Activated naive CD4-positive, alpha-beta T cell treated with anti-CD3 and anti-CD28 coated beads, Interleukin-2, amount 10 ng/mL, durations not matched to agents 5 hours and 36 hours (primary cell): ENCODE measurements at places on chromosomes 3 and 15. TPM values are rescaled to one million over a fixed set of nuclear protein-coding genes. Genes with fewer than 3 reads are reported as not detected.

Gene SOX14
- not detected for total RNA-seq

Gene PLSCR5
- total RNA-seq: not detected

Gene SNX22
- 0.82 TPM for total RNA-seq

Gene DUOX1
- not detected for total RNA-seq

Gene CPNE9
- not detected for total RNA-seq

Gene IQCF5
- total RNA-seq: not detected

Gene HTR3E
- not detected for total RNA-seq

Gene GDPGP1
- 11.2 TPM for total RNA-seq
